ENCODE measurements at places on chromosomes 1 and 21.
A peak's percentile ranks its signal among the peaks of the same experiment; 100 is the strongest.

GRCh38 chr1:177933881-177934280, 36.0 kb downstream of the SEC16B start:
- no peak for DNase-seq

- DNase-seq: no peak
These were observed 66.8 kb downstream of the PHACTR4 start for GRCh38 chr1:28436211-28436769.

DNA sequence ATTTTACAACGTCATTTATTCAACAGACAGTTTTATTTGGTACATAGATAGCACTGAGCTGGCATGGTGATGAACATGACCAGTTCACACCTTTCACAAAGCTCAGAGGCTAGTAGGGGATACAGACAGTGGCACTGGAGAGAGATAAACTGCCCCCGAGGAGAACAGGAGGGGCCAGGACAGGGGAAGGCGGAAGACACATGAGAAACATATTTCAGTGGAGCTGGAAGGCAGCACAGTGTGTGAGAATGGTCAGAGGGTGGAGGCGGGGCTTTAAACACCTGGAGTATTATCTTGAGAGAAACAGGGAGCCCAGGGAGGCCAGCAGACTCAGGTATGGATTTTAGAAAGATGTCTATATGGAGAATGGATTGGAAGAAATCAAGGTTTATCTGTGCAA, 49.5 kb downstream of the CHML start:
- no peak for DNase-seq

DNA sequence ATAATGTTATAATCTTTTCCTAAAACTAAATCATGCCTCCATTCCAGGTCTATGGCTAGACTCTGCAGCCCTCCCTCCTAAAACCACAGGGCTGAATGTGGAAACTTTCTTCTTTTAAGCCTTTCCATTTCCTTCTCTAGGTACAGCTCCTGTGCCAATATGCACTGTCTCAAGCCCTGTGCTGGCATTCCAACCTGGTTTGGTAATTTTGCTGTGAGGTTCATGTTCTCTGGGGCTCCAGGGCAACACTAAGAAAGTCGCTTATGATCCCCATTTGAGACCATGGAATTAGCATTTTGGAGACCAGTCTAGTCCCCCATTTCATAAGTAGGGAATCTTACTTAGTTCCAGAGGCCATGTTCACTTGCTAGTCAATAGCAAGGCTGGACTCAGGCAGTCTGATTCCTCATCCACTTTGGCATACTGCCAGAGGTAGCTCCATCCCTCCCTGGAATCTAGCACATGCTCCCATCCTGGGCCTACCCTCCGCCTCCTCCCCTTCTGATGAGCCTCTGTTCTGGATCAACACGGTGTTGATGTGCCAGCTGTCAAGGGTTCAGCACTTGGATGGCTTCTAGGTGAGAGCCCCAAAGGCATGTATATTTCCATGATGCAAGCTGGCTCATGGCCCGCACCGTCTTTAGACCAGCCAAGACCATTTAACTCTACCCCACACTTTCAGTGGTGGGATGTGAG, 36.5 kb downstream of the ZMYND12 start:
- peak; percentile 50 for DNase-seq

DNA sequence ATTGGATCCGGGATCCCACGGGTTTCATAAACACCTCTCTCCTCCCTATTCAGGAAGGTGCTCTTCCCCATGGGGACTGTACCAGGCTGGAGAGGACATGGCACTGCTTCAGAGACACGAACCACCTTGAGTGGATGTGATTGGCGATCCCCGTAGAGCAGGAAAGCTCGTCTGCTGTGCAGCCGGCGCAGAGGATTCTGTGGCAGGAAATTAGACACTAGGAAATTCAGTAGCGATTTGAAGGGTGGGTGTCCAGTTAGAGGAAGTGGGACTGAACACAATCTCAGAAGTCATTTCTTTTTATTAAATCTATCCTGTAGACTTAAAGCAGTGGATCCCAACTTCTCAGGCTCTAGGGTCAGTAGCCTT, 767 bp downstream of the PDIK1L start:
- peak; percentile 80 for DNase-seq

GRCh38 chr1:177960939-177961622, 8.8 kb downstream of the SEC16B start:
- DNase-seq: no peak

GRCh38 chr1:218364028-218364710, 19.0 kb downstream of the TGFB2 start:
- DNase-seq: peak; percentile 31

GRCh38 chr1:198876371-198876871, 237.6 kb downstream of the PTPRC start:
- no peak for DNase-seq

Data from NCI-H510A treated with DMSO at 0.1 percent for 48 hours (cell line).